ENCODE measurements at places on chromosomes 13 and 19. TPM values are rescaled to one million over a fixed set of nuclear protein-coding genes. Genes with fewer than 3 reads are reported as not detected.
A peak's percentile ranks its signal among the peaks of the same experiment; 100 is the strongest.

DNA sequence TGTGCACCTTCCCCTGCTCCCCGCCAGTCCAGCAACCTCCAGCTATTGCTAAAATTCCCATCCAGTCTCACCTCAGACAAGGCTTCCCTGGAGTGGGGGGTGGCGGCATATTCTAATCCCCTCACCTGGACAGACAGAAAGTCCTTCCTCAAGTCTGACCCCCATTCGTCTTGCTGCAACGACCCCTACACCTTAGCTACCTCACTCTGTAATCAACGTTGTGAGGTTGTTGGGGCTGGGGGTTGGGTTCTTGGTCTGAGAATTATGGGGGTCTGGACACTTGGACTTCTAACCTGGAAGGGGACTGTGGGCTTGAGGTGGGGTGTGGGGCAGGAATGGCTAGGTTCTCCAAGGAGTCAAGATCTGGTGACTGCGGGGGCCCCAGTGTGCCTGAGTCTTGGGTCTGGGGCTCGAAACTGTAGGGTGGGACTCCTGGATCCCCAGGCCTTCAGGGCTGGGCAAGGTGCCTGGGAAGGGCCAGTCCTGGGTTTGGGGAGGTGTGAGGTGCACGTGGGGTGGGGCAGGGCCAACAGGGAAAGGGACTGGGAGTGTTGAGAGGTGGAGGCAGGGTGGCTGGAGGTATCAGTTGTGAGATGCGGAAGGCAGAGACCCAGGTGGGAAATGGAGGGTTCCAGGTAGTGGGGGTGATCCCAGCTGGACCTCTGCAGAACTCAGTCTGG lies 1.3 kb downstream of the FOXA3 start:
- peak; percentile 52 for DNase-seq

GRCh38 chr19:11383706-11384048 lies 437 bp downstream of the EPOR start:
- DNase-seq = no peak

GRCh38 chr13:28161370-28161769 lies 23.0 kb downstream of the PAN3 start:
- peak; percentile 68 for DNase-seq

DNA sequence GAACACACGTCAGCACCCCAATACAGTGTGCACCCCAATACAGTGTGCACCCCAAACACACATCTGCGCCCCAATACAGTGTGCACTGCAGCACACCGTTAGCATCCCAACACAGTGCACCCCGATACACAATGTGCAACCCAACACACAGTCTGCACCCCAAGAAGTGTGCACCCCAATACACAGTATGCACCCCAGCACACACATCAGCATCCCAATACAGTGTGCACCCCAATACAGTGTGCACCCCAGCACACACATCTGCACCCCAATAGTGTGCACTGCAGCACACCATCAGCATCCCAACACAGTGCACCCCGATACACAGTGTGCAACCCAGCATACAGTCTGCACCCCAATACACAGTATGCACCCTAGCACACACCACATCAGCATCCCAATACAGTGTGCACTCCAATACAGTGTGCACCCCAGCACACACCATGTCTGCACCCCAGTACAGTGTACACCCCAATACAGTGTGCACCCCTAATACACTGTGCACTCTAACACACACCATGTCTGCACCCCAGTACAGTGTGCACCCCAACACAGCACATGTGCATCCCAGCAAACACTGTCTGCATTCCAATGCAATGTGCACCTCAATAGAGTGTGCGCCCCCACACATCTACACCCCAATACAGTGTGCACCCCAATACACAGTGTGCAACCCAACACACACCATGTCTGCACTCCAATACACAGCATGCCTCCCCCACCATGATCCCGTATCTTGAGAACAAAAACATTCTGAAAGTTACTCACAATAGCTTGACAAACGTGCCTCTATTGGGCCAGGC lies 855 bp upstream of the CARS2 start:
- peak; percentile 53 for DNase-seq

AXL gene
- total RNA-seq = 15.3 TPM

Data from endodermal cell (in vitro differentiated cells).